ENCODE measurements at places on chromosomes 2 and 18.

- no peak for DNase-seq
These were observed 828 bp downstream of the DYNC1I2 start for GRCh38 chr2:171688129-171688465.

GRCh38 chr2:200307724-200308545 is 1.4 kb downstream of the SPATS2L start:
- DNase-seq: no peak

DNA sequence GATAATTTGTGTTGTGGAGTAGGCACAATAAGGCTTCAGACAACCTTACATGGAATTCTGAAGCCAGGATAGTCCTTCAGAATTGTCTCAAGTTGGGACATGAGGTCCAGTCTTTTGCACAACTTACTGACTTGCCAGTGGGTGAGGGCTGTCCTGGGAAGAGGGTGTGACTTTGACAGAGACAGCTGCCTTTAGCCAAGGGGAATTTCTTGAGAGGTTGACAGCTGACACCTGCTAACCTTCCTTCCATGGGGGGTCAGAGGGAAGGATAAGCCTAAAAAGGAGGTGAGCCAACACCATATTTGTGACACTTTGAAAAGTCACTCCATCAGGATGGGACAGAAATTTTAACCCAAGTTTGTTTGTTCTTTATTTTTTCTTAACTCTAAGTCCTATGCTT is 907.8 kb upstream of the CRIM1 start:
- DNase-seq: no peak

GRCh38 chr2:101577173-101577572 is 102.3 kb upstream of the RFX8 start:
- no peak for DNase-seq

DNA sequence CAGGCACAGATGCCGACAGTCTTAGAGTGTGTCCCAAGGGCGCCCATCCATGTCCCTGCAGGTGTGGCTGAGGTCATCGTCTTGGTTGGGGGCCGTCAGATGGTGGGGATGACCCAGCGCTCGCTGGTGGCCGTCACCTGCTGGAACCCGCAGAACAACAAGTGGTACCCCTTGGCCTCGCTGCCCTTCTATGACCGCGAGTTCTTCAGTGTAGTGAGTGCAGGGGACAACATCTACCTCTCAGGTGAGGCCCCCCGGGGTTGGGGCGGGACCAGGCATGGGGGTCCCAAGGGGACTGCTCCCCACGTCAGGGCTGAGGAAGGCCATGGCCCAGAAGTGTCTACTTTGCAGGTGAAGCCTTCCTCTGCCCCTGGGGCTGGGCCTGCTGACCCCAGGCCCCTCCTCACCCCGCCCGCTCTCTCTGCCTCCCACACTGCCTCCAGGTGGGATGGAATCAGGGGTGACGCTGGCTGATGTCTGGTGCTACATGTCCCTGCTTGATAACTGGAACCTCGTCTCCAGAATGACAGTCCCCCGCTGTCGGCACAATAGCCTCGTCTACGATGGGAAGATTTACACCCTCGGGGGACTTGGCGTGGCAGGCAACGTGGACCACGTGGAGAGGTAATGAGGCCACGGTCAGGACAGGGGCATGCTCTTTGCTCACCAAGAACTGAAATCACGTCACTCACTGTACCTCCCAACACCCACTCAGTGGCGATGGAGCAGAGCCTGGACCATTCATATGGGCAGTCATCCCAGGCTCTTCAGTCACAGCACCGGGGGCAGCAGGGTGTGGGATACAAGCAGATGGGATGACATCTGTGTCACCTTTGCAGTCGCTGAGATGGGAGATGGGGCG is 230.8 kb downstream of the ATAD2B start:
- no peak for DNase-seq

- no peak for DNase-seq
These were observed 32.0 kb downstream of the SMCHD1 start for GRCh38 chr18:2687390-2688001.

DNA sequence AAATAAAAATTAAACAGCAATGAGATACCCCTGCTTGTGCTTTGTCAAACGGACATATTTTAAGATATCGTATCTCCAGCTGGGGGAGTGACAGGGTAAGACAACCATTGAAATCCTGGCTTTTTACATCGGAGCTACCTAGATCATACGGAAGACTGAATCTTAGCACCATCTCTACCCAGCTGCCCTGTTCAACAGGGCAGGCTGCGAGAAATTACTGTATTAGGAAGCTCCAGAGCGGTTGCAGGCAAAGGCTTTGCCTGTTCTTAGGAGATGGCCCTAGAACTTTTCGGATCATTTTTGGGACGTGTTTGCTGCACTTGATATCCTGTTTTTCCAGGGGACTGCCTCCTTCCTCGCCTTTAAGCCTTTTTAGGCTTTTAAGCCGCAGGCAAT is 2.0 kb upstream of the PRKCE start:
- no peak for DNase-seq

- DNase-seq: no peak
These were observed 27.9 kb upstream of the CDCA7 start for GRCh38 chr2:173326806-173327205.

GRCh38 chr2:36329746-36330472 is 25.7 kb upstream of the CRIM1 start:
- DNase-seq: no peak

DNA sequence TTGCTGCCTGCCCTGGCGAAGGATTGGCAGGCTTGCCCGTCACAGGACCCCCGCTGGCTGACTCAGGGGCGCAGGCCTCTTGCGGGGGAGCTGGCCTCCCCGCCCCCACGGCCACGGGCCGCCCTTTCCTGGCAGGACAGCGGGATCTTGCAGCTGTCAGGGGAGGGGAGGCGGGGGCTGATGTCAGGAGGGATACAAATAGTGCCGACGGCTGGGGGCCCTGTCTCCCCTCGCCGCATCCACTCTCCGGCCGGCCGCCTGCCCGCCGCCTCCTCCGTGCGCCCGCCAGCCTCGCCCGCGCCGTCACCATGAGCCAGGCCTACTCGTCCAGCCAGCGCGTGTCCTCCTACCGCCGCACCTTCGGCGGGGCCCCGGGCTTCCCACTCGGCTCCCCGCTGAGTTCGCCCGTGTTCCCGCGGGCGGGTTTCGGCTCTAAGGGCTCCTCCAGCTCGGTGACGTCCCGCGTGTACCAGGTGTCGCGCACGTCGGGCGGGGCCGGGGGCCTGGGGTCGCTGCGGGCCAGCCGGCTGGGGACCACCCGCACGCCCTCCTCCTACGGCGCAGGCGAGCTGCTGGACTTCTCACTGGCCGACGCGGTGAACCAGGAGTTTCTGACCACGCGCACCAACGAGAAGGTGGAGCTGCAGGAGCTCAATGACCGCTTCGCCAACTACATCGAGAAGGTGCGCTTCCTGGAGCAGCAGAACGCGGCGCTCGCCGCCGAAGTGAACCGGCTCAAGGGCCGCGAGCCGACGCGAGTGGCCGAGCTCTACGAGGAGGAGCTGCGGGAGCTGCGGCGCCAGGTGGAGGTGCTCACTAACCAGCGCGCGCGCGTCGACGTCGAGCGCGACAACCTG is at the start of gene DES:
Gene DES, plus strand, starts transcription at position 223 of the 857 bp plus-strand sequence. Its CDS starts 86 bp downstream, at position 309.
- no peak for DNase-seq

DNA sequence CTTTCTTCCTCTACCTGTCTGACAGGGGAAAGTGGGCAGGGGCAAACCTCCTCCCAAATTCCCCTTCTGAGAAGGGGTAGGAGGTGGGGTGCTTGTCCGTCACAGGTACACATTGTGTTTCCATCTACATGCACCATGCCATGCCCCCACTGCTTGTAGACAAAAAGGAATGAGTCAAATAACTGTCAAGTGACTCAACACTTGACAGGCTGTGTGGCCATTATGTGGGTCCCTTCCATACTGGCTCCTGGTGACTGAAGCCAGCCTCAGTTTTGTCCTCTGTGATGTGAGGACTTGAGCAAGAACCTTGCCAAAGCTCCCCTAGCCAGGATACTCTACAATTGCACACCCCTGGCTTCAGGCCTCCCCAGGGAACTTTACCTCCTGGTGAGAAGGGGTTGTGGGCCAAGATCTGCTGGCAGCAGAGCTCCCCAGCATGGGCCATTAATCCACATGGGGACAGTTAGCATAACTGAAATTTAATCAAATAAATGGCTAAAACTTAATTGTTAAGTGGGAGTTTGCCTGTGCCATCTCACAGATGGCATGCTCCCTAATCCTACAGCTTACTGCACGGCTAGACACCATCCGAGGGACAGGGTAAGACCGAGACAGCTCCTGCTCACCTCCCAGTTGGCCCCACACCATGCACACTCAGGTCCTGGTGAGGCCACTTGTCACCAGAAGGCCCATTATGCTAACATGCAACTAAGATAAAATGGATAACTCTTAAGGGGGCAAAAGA is 140.2 kb downstream of the BCL11A start:
- no peak for DNase-seq

DNA sequence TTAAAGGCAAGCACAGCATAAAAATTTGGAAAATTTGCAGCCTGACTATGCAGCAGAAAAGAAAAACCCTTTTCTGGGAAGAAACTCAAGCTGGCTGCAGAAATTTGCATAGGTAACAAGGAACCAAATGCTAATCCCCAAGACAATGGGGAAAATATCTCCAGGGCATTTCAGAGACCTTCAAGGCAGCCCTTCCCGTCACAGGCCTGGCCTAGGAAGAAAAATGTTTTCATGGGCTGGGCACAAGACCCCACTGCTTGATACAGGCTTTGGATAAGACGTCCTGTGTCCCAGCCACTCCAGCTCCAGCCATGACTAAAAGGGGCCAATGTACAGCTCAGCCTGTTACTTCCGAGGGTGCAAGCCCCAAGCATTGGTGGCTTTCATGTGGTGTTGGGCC is 717.6 kb downstream of the TDRD15 start:
- no peak for DNase-seq

DNA sequence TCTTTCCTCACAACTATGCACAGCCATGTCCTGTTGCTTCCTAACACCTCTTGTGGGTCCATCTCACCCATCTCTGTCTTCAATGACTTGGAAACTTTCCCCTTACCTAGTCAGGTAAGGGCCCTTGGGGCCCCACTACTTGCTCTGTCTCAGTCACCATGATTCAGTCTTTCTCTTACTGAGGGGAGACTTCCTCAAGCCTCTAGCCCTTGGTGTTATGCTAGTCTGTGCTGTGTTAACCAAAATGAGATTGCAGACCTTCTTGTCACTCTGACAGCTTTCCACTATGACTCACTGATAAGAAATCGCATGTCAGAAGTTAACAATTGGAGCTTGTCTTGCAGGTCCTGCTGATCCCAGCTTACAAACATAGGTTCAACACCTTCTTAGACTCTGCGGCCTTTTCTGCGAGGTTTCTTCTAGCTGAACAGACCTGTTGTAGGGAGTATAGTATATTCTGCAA is 65.3 kb downstream of the WDR75 start:
- no peak for DNase-seq

DNA sequence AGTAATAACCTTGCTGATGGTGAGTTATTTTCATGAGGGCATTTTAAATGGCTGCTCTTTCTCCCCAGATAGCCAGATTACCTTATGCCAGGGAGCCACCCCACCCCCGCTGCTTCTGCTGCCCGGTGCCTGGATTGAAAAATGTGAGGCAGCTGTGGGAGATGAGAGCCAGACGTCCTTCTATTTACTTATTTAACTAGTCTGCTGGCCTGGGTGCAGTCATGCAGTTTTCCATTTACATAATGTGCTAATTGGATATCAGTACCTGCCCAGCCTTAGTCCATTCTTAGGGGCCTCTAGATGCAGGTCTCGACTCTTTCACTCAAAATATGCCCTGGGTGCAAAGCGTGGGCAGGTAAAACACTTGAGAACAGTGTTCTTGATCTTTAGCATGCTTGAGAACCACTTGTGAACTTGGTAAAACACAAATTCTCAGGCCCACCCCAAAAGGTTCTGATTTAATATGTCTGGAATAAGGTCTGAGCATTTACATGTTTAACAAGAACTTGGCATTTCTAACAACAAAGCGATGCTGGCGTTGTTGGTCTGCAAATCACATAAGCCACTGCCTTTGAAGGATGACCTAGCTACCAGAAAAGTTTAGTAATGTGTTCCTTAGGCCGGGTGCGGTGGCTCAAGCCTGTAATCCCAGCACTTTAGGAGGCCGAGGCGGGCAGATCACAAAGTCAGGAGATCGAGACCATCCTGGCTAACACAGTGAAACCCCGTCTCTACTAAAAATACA is 154.3 kb downstream of the NRP2 start:
- no peak for DNase-seq
